Activated T-helper 9 cell treated with anti-CD3 and anti-CD28 coated beads, Interleukin-2, amount 50 U/mL, for 16 hours (primary cell): ENCODE measurements at places on chromosomes 6 and 20.

DNA sequence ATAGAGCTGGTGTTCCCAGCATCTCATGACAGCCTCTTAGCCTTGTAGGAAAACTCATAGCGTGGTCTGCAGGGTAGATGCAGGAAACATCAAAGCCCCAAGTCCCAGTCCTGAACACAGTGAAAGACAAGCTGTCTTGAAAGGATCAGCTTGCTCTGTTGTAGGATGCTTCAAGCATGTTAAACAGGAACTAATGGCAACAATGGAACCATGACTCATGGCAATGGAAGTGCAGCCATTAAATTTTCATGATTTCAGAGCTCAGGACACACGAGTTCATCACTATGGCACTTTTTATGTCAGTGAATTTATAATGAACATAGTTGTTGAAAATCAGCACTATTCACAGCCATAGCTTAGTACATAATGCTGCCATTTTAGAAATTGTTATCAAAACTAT is 367.7 kb downstream of the KIF16B start:
- DNase-seq = no peak

DNA sequence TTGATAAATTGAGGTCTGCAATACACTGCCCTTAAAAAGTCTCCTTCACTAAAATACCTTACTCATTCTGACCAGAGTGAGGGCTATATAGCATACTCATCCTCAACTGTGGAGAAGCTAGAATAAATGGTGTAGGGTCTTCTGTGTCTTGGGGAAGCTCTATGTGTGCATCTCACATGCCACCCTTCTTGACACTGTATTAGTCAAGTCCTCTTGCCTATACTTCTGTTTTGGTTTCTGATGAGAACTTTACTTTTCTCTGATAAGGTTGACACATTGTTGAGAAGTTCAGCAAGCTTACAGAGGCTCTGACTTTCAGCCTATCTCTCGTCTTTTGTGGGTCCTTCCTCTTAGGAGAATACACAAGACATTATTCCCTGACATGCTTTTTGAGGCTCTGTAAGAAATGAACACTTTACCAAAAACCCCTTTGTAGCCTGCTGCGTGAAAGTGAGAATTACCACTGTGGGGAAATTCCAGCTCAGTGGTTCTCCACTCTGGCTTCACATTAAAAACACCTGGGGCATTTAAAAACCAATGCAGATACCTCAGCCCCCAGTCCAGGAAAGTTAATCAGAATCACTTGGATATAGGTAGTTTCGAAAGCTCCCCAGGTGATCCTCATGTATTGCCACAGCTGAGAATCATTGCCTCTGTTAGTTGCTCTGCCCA is 372.1 kb upstream of the HS3ST5 start:
- DNase-seq = no peak

GRCh38 chr6:105402090-105402938 is 568 bp downstream of the PREP start:
- no peak for DNase-seq

- no peak for DNase-seq
Measured at GRCh38 chr6:54847799-54848597, 1.4 kb downstream of the FAM83B start.

GRCh38 chr6:156438350-156438923 is 338.7 kb upstream of the ARID1B start:
- DNase-seq = no peak
